M059J (cell line): ENCODE measurements at places on chromosomes 6 and 20. TPM values are rescaled to one million over a fixed set of nuclear protein-coding genes. Genes with fewer than 3 reads are reported as not detected.

- DNase-seq: no peak
Measured at GRCh38 chr6:158290040-158290439, 22.2 kb upstream of the TULP4 start.

DNA sequence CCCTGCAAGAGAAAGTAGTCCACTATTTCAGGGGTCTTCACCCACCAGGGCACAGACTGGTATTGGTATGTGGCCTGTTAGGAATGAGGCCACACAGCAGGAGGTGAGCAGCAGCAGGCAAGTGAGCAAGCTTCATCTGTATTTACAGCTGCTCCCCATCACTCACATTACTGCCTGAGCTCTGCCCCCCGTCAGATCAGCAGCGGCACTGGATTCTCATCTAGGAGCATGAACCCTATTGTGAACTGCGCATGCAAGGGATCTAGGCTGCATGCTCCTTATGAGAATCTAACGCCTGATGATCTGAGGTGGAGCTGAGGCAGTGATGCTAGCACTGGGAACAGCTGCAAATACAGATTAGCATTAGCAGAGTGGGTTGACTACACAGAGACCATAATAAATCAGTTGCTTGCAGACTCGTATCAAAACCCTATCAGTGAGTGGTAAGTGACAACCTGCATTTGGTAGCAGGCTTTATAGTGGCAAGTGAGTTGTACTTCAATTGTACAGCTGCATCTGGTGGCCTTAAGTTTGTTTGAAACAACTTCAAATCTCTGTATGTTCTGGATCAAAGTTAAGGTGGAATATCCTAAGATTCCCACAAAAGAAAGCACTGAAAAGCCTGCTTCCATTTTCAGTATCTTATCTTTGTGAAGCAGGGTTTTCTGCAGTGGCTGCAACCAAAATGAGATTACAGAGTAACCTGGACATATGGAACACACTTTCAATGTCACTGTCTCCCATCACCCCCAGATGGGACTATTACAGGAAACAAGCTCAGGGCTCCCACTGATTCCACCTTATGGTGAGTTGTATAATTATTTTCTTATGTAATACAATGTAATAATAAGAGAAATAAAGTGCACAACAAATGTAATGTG lies 12.8 kb downstream of the C6orf141 start:
- no peak for DNase-seq

DNA sequence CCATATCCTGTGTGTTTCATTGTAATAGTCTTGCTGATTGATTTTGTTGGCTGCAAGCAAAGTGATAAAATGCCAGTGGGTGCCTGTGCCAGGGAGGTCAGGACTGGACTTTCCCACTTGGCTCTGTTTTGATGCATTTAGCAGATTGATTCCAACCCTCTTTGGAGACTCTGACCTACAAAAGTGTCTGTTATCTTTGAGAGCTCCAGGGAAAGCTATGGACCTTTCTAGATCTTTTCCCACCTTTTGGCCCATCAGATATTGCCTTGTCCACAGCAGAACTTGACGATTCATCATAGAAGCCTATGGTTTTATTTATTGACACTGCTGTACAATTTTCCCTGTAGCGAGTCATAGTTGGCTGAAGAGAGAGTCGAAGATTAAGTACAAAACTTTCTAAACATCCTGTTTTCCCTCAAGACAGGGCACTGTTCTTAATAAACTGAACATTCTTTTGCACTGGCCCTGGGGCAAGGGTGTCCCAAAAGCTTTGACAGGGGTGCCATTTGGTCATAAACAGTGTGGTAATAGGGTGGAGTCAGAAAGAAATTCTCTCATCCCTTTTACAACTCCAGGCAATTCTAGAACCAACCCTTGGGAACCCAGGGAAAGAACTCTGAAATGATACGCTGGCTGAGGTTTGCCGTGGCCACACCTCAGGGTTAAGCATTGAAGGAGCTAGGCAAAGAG lies 53.7 kb downstream of the E2F3 start:
- DNase-seq: peak; percentile 92

- no peak for DNase-seq
Measured at GRCh38 chr20:12989586-12990115, 19.1 kb upstream of the SPTLC3 start.

The EMILIN3 gene
- not detected in 2 replicates for total RNA-seq

The GRIK2 gene
- total RNA-seq: 0.12 and 2.4 TPM in 2 replicates
